ENCODE measurements at places on chromosomes 16 and 17. TPM values are rescaled to one million over a fixed set of nuclear protein-coding genes. Genes with fewer than 3 reads are reported as not detected.

GRCh38 chr17:67262435-67263117 is 17.6 kb upstream of the HELZ start:
- no peak for DNase-seq
- no peak overlapping the region for H3K4me3 ChIP-seq
- no peaks in the 10 kb centered on the region for H3K36me3 ChIP-seq
- peaks cover 31% of the 10 kb centered on the region for H3K4me1 ChIP-seq

- no peaks in the 10 kb centered on the region for H3K36me3 ChIP-seq
- peaks cover 47% of the 10 kb centered on the region for H3K4me1 ChIP-seq
- H3K27me3 ChIP-seq: no peaks in the 10 kb centered on the region
- no peak overlapping the region for H3K4me3 ChIP-seq
- no peak for DNase-seq
Observed at GRCh38 chr16:82651921-82652601, 25.3 kb downstream of the CDH13 start.

Gene CDRT15L2
- total RNA-seq: not detected

Gene CRAMP1
- total RNA-seq: 21.2 TPM

Gene TNFRSF17
- not detected for total RNA-seq
